ENCODE measurements at places on chromosomes 1 and 21.

- no peak for DNase-seq
Measured at GRCh38 chr1:51741121-51741681, 124.3 kb downstream of the OSBPL9 start.

GRCh38 chr1:158819461-158820443 is 11.4 kb upstream of the MNDA start:
- no peak for DNase-seq

DNA sequence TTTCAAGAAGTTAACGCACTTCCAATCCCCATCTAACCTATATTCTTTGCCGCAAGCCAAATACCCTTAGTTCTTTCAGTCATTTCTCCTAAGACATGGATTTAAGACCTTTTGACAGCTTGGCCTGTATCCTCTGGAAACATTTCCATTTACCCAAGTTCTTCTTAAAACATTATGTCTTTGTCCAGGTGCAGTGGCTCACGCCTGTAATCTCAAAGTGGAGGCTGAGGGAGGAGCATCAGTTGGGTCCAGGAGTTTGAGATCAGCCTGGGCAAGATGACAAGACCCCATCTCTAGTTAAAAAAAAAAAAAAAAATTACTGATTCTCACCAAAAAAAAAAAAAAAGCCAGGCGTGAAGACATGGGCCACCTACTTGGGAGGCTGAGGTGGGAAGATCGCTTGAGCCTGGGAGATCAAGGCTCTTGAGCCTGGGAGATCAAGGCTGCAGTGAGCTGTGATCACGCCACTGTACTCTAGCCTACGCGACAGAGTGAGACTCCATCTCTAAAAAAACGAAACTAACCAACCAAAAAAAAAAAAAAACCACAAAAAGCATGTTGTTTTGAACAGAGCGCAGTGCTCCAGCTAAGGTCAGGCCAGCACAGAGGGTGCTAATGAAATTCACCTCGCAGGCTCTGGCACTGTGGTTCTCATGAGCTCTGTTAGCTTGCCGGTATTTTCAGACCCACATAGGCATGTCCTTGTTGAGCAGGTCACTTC is 36.0 kb downstream of the NUAK2 start:
- DNase-seq = no peak

DNA sequence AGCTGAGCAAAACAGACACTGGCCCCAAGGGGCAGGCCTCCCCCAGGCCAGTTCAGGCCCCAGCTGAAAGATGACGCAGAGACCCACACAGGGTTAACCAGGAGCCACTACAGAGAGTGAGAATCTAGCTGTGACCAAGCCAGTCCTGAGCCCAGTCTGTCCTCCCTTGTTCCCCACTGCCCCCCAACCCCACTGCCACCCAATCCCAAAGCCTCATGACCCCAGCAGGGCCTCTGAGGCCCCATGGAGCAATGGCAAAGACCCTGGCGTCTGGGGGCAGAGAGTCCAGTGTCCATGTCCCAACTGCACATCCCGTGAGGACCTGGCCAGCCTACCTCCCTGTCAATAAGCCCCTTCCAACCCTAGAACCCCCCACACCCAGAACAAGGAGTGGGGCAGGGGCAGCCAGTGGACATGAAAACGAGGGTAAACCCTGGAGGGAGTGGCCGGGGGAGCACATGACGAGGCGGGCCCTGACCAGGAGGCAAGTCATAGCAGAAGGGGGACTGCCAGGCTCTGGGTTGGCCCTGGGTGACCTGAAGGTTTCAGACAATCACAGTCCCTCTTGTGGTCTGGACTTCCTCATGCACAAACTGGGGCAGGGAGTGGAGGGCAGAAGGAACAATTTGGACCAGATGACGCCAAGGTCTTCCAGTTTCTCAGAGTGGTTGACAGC is 100.5 kb downstream of the GLIS1 start:
- DNase-seq = no peak

DNA sequence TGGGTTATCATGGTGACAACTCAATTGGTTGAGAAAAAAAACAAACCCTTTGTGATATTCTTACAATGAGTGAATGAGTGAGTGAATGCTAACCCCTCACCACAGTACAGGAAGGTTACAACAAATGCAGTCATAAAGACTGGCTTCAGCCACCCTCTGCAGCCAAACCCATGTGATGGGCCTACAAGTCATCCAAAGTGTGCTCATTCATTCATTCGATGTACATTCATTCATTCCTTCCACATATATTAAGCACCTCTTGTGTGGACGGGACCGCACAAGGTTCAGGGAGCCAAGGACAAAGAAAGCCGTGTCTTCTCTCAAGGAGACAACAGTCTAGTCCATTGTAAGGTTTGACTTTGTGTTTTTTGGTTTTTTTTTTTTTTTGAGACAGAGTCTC is 49.4 kb downstream of the WDR4 start:
- DNase-seq = no peak

All from right cardiac atrium (tissue), 5 donors.